ENCODE measurements at places on chromosomes 12 and 14.

- DNase-seq = no peak
Measured at GRCh38 chr14:31988244-31988643, 88.9 kb upstream of the ARHGAP5 start.

DNA sequence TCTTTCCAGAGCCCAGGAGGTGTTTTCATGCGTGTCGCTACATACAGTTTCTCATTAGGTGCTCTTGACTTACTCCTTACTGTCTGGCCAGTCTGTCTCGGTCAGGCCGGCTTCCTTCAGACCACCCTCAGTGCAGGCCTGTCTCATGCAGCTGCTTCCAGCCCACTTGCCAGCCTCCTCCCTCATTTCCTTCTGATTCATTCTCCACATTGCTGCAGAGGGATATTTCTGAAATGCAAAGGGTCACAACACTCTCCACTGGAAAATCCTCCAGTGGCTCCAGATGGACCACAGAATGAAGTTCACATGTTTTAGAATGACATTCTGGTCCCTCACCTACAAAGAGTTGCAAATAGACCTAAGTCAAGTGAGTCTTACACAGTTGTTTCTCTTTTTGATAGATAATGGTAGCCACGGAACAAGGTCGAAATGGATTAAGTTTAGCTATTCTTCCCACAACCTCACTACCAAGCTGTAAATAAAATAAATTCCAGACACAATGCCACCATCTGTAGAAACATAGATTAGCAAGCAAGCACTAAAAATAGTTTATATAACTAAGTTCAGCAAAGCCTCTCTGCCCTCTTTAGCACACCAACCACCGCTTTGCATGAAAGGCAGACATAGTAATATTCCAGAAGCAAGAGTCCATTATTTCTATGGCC, 146.9 kb downstream of the ESR2 start:
- DNase-seq = no peak

DNA sequence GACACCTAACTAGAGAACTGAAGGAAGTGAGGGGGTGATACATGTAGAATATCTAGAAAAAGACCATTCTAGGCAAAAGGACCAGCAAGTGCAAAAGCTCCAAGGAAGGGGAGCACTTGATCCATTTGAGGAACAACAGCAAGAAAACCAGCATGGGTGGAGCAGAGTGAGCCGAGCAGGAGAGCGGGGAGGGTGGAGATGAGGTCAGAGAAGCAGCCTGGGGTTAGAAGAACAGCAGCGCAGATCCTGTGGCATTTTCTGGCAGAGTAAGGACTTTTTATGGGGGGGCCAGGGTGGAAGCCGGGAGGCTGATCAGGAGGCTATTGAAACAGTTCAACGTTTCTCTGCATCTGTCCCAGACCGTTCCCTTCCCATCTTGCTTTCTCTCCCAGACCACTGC, 24.5 kb upstream of the TMCC3 start:
- no peak for DNase-seq

DNA sequence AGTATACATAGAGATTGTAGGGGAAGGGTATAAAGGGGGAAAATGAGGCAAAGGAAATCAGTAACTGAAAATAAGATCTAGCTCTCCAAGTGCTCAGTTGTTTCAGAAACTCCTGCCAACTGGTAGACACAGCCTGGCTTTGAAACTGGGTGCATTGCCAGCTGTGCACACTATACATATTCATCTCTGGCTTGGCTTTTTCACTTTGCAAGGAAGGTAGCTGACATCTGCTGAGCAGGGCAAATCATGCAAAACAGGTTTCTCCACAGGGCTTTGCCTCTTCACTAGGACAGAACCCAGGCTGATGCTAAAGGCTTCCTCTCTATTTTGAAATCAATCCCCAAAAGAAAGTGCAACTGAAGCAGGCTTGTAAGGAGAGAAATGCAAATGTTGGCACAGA, 101.5 kb downstream of the HELB start:
- DNase-seq = no peak

GRCh38 chr12:51033048-51033447, 6.9 kb upstream of the SLC11A2 start:
- DNase-seq = no peak

GRCh38 chr12:94640134-94640928, 10.0 kb downstream of the TMCC3 start:
- no peak for DNase-seq

DNA sequence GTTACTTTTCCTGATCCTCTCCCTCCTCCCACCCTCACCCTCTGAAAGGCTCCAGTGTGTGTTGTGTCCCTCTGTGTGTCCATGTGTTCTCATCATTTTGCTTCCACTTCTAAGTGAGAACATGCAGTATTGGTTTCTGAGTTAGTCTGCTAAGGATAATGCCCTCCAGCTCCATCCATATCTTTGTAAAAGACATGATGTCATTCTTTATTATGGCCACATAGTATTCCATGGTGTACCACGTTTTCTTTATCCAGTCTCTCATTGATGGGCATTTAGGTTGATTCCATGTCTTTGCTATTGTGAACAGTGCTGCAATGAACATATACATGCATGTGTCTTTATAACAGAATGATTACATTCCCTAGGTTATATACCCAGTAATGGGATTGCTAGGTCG, 51.9 kb upstream of the BBS10 start:
- no peak for DNase-seq

DNA sequence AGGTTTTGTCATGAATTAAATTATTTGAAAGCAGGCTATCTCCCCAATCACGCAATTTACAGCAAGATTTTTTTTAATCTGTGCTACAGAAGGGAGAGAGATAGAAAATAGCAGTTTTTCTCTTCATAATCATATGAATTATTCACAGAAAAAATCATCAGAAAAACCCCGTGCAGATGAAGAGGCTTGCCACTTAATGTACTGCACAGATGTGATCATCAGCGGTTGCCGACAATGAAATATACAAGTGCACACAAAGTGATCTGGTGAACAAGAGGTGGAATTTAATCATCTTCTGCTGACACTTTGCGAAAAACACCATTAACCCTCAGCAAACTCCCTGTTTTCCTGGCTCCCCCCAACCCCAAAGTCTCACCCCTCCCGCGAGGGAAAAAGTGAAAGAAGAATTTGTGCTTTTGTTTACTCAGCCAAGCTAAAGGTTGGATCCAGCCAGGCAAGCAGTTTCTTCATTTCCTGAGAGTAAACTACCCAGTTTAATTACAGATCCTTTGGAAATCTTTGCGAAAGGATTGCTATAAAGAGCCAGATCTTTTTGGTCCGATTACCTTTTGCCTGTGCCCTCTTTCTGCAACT, 3.1 kb upstream of the LMO3 start:
- no peak for DNase-seq

- no peak for DNase-seq
Measured at GRCh38 chr12:83185241-83185640, 498.5 kb downstream of the TMTC2 start.

DNA sequence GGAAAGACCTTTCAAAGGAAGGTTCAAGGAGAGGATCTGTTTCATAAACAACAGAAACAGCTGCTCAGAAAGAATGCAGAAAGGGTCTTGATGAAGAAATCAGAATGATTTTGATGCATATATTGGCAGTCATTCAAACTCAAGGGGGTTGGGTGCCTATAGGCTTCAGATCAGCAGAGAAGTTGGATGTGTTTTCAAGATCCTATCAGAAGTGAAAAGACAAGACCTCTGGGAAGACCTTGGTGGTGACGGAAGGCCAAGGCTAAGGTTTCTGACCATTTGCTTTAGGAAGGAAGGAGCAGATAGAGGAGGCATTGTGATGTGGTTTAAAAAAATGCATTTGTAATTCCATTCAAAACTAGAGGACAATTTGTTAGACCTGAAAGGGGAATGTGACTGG, 15.2 kb upstream of the PTPRB start:
- DNase-seq = no peak

- no peak for DNase-seq
Measured at GRCh38 chr14:50600849-50601248, 40.9 kb downstream of the ATL1 start.

- no peak for DNase-seq
Measured at GRCh38 chr14:45194964-45195363, 58.0 kb downstream of the MIS18BP1 start.

- DNase-seq = no peak
Measured at GRCh38 chr14:52551696-52552062, 626 bp downstream of the TXNDC16 start.

- no peak for DNase-seq
Measured at GRCh38 chr12:132286912-132287311, 42.5 kb downstream of the GALNT9 start.

DNA sequence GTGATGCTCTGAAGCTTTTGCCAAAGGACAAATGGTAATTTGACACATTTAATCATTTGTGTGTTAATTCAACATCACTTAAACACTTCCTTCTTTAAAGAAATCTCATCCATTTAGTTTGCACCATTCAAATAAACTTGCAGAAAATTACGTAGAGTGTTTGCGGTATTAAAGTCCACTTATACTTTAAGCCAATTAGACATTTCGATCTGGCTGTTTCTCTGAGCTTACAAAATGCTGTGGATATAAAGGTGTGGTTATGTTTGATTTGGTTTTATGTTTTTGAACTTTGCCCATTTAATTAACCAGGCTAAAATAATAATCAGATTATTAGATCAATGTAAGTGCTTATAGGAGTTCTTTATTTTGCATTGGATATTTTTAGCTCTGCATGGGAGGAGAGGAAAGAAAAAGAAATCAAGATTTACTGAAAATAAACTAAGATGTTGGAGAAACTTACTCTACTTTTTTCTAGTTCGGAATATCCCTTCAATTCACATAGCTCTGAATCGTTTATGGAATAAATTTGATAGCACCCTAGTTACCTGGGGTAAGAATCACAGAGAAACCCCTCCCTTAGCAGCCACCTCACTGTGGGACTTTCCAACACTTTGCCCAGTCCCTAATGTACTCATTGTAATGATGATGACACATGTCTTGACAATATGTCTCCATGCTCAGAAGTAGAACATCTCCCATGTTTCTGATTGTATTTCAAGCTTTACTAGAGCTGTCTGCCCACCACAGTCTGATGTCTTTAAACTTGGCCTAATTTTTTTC, 268.0 kb downstream of the BTG1 start:
- no peak for DNase-seq

GRCh38 chr14:55267820-55268219, 3.4 kb upstream of the FBXO34 start:
- no peak for DNase-seq

GRCh38 chr12:94736004-94736403, 85.6 kb upstream of the TMCC3 start:
- DNase-seq = no peak

GRCh38 chr12:51827925-51828818, 20.3 kb downstream of the FIGNL2 start:
- no peak for DNase-seq
